ENCODE measurements at places on chromosomes 2 and 18. TPM values are rescaled to one million over a fixed set of nuclear protein-coding genes. Genes with fewer than 3 reads are reported as not detected.

GRCh38 chr2:111122631-111123421 lies 2.1 kb downstream of the BCL2L11 start:
- DNase-seq, result peak; percentile 92

GRB14 gene
- total RNA-seq, result 22.1 TPM

DNA sequence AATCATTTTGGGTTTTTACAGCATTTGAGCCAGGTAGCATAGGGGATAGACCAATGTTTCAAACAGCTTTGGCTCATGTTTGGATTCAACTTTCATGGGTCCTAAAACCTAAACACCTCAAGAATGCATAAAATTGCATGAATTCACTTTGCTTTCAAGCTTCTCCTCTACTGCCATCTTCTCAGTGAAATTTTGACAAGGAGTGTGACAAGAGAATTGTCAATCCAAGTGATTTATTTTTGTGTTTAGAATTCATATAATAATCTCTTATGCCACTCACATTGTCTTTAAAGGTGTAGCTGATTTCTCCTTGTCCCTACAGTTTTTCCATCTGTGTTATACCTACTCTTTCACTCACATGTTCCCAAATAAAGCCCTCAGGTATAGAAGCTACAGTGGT lies 264.8 kb upstream of the RND3 start:
- no peak for DNase-seq

LHCGR gene
- total RNA-seq, result 0.11 TPM

- no peak for DNase-seq
These were observed 41.2 kb downstream of the RALBP1 start for GRCh38 chr18:9516437-9517064.

All from Right ventricle myocardium inferior (tissue), 1 donor.